ENCODE measurements at places on chromosomes 5 and 9.
A peak's percentile ranks its signal among the peaks of the same experiment; 100 is the strongest.

- DNase-seq = no peak
These were observed 26.0 kb upstream of the CNOT6 start for GRCh38 chr5:180467989-180468731.

GRCh38 chr5:60455589-60455988 lies 244.4 kb downstream of the DEPDC1B start:
- no peak for DNase-seq

DNA sequence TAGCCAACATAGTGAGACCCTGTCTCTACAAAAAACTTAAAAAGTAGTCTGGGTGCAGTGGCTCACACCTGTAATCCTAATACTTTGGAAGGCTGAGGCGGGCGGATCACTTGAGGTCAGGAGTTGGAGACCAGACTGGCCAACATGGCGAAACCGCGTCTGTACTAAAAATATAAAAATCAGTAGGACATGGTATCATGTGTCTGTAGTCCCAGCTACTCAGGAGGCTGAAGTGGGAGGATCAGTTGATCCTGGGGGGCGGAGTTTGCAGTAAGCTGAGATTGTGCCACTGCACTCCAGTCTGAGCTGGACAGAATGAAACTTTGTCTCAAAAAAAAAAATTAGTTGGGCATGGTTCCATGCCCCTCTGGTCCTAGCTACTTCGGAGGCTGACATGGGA lies 57.9 kb upstream of the MIER3 start:
- DNase-seq = no peak

DNA sequence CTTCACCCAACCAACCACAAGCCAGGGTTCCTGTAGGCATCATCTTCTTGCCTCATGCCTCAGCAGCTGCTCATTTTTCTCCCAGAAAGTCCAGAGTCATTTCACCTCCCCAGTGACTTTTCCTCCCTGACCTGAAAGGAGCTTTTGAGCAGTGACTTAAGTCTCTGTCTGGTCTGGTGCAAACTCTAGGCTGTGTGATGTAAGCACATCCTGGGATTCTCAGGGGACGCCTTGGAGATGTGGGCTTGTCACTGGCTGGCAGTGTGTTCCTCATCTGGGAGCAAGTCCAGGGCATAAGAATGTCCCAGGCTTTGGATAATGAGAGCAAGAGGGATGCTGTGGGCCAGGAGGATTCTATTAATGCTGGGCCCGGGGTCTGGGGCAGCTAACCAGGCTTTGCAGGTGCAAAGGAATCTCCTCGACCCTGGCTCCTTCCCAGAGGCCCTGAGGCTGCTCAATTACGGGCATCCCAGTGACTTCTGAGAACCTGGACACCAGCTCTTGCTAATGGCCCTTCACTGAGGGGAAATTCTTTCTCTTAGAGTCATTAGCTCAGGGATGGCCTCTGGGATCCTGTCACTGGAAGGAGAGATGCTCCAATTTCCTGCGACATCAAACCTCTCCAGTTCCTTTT lies 211.0 kb upstream of the PANK3 start:
- no peak for DNase-seq

GRCh38 chr9:96241391-96241809 lies 60.6 kb downstream of the HSD17B3 start:
- no peak for DNase-seq

- DNase-seq = no peak
These were observed 11.6 kb downstream of the ALAD start for GRCh38 chr9:113389451-113389850.

DNA sequence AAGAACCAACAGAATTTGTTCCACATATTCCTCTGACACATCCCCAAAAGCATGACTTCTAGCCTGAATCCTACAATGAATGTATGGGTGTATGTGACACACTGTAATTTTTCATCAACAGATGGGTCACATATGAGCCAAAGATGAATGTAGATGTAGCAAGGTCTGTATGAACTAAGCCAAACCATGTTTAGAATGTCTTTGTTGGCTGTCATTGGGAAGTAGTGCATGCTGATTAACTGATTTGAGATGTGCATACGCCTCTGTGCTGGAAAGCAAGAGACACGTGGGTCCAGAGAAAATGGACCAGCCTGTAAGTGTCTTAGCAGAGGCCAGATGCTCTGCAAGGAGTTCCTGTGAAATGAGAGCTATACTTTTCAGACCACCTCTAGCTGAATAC lies 222.0 kb downstream of the COMMD10 start:
- no peak for DNase-seq

DNA sequence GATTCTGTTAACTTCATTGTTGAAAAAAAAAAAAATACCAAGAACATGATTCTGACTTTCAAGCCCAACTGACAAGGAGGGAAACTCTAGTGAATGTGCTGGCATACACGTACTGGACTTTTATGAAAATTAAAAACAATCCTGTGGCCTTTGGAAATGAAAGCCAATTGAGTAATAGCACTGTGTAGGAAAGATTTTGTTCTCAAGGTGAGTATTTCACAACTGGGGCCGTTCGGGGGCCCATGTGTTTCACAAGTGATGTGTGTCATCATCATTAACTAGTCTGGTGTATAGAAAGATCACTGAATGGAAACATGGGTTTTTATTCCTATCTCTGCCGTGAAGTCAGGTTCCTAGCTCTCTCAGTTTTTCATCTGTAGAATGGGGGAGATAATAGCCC lies 605.0 kb upstream of the CLINT1 start:
- DNase-seq = peak; percentile 34

DNA sequence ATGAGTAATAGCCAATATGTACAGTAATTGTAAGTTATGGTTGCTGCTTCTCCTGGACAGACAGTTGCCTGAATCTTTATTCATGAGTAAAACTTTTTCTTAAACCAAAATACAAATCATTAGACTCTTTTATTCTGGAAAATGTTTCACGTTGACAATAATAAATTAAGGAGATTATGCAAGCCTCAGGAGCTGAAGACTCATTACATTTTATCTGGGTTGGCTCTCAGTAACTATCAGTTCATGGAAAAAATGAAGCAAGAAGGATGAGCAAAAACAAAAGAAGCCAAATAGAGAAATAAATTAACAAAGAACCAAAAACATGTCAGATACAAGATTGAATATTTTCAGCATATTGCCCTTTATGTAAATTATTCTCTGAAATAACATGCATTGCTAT lies 88.9 kb upstream of the PRR16 start:
- no peak for DNase-seq

DNA sequence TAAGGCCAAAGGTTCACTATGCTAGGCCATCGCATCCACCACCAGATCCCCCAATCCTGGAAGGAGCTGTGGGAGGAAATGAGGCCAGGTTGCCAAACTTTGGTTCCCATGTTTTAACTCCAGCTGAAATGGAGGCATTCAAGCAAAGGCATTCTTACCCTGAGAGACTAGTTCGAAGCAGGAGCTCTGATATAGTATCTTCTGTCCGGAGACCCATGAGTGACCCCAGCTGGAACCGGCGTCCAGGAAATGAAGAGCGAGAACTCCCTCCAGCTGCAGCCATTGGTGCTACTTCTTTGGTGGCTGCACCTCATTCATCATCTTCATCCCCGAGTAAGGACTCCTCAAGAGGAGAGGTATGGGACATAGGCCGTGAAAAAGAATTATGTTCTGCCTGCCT lies 75.6 kb downstream of the GAPVD1 start:
- DNase-seq = no peak

- DNase-seq = no peak
These were observed 858.8 kb upstream of the NUDT12 start for GRCh38 chr5:104421431-104421830.

GRCh38 chr9:106799152-106799551 lies 63.8 kb upstream of the ZNF462 start:
- DNase-seq = no peak

GRCh38 chr9:115637661-115638060 lies 515.9 kb upstream of the PAPPA start:
- DNase-seq = no peak

- DNase-seq = no peak
These were observed 168.8 kb downstream of the DROSHA start for GRCh38 chr5:31362931-31363568.

DNA sequence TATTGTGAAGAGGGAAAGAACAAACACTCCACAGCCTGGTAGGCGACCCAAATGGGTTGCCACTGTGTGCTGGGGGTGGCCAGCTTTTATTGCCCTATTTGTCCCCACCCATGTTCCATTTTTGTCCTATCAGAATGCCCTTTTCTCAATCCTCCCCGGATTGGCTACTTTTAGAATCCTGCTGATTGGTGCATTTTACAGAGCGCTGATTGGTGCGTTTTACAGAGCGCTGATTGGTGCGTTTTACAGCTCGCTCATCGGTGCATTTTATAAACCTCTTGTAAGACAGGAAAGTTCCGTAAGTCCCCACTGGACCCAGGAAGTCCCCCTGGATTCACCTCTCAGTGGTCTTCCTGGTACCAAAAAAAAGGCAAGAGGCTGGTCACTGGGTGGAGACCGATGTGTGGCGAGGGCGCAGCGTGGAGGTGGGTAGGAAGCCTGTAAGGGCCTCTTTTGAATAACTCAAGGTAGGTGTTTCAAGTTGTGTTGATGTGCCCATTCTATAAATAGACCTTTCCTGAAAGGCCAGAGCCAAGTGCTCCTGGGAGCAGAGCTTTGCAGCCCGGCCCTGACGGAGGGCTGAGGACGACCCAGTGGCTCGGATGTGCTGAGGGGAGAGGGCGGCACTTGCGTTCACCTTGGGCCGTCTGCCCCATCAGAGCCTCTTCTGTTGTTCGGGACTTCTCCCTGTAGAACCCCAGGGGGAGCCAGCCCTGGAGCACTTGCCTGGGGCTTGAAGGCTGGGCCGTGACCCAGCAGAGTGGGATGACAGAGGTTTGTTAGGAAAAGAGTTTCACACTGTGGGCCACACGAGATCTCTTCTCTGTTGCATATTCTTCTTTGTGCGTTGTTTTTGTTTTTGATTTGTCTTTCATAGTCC lies 7.2 kb upstream of the GFPT2 start:
- DNase-seq = no peak

- DNase-seq = no peak
These were observed 152.8 kb upstream of the LHFPL2 start for GRCh38 chr5:78801413-78801812.

GRCh38 chr9:37905131-37905505 lies 1.2 kb upstream of the SLC25A51 start:
- peak; percentile 35 for DNase-seq

GRCh38 chr5:74500110-74500917 lies 140.2 kb downstream of the ENC1 start:
- DNase-seq = no peak

- DNase-seq = no peak
These were observed 131.2 kb upstream of the LMX1B start for GRCh38 chr9:126482361-126483044.

DNA sequence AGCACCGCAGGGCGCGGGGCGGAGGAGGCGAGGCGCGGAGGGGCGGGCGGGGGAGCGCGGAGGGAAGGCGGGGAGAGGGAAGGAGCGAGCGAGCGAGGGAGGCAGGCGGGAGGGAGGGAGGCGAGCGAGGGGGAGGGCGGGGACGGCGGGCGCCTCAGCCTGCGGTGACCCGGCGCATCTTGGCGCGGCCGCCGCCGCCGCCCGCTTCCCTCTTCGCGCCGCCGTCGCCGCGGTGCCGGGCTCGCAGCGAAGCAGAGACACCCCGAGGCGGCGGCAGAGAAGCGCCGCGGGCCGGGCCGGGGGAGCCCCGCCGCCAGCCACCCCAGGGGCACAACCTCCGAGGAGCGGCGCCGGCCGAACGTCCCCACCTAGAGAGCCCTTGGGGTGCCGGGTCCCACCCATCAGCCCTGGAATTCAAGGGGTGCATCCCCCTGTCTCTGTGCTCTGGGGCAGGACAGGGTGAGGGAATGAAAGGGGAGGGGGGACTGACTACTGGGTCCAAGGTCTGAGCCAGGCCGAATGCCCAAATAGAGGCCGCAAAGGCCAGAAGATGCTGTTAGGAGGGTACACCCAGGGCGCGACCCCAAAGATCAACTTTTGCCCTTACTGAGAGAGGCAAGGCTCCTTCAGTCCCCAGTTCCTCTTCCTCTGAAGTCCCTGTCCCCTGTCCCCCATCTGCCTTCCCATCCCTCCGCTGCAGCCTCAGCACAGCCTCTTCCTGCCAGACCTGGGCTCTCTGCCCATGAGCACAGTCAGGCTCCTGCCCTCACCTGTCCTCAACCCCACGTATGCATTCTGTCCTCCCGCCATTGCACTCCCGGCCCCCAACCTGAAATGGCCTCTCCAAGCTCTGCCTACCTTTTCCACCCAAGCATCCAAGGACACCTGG lies at the start of gene ADAMTS2:
TSS of gene ADAMTS2 (minus strand) at position 29 of the 889 bp plus-strand sequence. CDS start 133 bp downstream, outside the sequence.
- peak; percentile 40 for DNase-seq

- no peak for DNase-seq
These were observed 7.2 kb upstream of the ABLIM3 start for GRCh38 chr5:149133795-149134777.

GRCh38 chr5:8299716-8300115 lies 430.8 kb downstream of the MTRR start:
- no peak for DNase-seq

GRCh38 chr5:177403102-177403791 lies 2.8 kb upstream of the PFN3 start:
- peak; percentile 26 for DNase-seq

All from hematopoietic multipotent progenitor cell treated with erythropoietin and hydrocortisone succinate and interleukin-3 and kit ligand, for 6 days (in vitro differentiated cells).